ENCODE measurements at places on chromosomes 11 and 22.

- DNase-seq = no peak
Measured at GRCh38 chr11:118746988-118747585, 43.9 kb downstream of the DDX6 start.

DNA sequence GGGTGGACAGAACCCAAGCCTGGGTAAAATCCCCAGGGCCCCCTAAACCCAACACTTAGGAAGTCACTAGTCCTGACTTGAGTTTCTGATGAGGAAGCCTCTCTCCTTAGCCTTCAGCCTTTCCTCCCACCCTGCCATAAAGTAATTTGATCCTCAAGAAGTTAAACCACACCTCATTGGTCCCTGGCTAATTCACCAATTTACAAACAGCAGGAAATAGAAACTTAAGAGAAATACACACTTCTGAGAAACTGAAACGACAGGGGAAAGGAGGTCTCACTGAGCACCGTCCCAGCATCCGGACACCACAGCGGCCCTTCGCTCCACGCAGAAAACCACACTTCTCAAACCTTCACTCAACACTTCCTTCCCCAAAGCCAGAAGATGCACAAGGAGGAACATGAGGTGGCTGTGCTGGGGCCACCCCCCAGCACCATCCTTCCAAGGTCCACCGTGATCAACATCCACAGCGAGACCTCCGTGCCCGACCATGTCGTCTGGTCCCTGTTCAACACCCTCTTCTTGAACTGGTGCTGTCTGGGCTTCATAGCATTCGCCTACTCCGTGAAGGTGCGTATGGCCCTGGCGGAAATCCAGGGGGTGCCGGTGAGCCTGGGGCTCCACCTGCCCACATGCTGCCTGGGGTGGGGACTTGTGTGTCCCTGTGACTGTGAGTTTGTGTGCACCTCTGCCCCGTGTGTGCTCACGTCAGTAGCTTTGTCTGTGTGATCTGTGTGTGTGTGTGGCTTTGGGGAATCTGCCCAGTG lies at the start of gene IFITM1:
TSS of gene IFITM1 (plus strand) at position 254 of the 767 bp plus-strand sequence. CDS start at position 385, 131 bp downstream.
- DNase-seq = peak; percentile 37

DNA sequence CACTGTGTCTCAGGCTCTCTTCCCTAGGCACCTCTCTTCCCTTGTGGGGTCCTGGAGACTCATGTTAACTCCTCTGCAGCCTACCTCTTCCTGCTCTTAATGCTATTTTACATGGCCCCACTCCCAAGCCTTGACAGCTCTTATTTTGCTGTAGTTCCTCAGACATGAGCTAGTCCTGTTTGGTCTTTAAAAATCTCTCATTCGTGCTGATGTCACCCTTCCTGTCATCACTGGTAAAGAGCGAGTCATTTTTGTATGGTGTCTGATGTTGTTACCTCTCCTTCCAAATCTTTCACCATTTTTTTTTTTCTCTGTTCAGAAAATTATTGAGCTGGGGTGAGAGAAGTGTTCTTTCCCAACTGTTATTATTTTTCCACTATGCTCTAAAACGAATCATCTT lies 84.8 kb upstream of the ZBED5 start:
- DNase-seq = no peak

- no peak for DNase-seq
Measured at GRCh38 chr11:134957540-134958335, 545.7 kb upstream of the B3GAT1 start.

DNA sequence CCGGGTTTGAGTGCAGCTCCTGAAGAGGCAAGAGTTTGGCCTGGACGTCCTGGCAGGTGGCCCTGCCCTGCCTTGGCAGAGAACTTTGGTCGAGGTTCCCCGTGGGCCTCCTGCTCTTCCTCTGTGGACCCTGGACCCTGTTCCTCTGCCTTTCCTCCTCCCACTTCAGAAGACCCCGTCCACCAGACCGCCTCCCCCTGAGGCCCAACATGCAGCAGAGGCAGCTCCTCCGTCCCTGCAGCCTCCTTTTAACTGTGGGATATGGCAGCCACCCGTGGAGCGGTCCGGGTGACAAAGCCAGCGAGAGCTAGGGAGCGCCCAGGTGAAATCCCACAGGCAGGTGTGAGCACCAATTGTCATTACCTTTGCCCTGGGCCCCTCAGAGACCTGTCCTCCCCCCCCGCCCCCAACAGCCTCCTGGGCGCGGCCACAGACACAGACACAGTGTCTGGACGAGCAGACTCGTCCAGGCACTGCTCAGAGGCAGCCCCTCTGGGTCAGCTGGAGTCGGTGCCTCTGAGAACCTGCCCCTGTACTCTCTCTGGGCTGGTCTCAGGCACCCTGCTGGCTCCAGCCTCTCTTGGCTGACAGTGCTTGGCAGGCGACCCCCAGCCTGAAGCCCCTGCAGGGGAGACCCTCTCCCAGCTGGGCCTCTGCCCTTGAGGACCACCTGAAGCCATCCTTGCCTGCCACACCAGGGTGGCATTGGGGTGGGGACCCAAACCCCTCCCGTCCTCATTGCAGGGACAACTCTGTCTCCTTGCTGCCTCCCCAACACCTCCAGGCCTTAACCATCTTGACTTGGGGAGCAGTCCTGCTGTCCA lies 4.1 kb upstream of the PTDSS2 start:
- DNase-seq = no peak

GRCh38 chr11:117953024-117953671 lies 23.9 kb upstream of the TMPRSS13 start:
- no peak for DNase-seq

DNA sequence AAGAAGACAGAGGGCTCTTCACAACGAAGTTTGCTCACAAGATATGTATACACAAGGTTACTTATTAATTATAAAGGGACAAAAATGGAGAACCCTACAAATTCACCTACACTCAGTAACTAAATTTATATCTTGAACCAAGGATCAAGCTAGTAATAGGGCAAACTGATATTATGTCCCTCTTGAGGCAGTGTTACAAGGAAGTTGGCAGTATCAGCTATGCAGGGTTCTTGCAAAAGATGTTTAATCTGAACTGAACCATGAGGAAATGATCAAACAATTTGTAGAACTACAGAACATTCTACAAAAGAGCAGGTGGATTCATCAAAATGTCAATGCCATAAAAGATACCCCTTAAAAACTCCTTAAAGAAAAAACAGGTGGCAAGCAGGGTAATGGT lies 10.7 kb downstream of the CADM1 start:
- DNase-seq = no peak

DNA sequence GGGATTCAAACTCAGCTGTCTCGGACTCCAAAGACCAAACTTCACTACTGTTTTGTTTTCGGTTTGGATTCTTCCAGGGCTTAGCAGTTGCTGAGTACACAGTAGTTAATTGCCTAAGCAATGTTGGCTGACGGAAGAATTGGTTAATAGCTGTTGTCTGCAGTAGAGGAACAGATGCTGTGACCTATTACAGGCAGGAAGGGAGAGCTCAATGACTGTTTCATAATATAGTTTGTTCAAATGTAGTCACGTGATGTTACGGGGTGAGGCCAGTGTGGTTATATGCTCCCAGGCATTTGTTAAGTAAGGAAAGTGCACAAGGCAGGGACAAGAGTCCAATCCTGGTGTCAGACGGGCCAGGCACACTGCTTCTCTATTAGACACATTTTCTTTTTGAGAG lies 222.6 kb upstream of the CCDC90B start:
- DNase-seq = peak; percentile 38

- no peak for DNase-seq
Measured at GRCh38 chr22:38485783-38486182, 17.9 kb downstream of the KDELR3 start.

GRCh38 chr22:37193629-37194191 lies 5.7 kb upstream of the C1QTNF6 start:
- peak; percentile 37 for DNase-seq

- peak; percentile 76 for DNase-seq
Measured at GRCh38 chr11:945986-946385, 20.3 kb downstream of the AP2A2 start.

GRCh38 chr11:27039873-27040272 lies 742 bp upstream of the BBOX1 start:
- DNase-seq = no peak

- DNase-seq = no peak
Measured at GRCh38 chr11:7595016-7595866, 78.1 kb downstream of the CYB5R2 start.

- no peak for DNase-seq
Measured at GRCh38 chr11:64095273-64095817, 59.6 kb downstream of the FLRT1 start.

DNA sequence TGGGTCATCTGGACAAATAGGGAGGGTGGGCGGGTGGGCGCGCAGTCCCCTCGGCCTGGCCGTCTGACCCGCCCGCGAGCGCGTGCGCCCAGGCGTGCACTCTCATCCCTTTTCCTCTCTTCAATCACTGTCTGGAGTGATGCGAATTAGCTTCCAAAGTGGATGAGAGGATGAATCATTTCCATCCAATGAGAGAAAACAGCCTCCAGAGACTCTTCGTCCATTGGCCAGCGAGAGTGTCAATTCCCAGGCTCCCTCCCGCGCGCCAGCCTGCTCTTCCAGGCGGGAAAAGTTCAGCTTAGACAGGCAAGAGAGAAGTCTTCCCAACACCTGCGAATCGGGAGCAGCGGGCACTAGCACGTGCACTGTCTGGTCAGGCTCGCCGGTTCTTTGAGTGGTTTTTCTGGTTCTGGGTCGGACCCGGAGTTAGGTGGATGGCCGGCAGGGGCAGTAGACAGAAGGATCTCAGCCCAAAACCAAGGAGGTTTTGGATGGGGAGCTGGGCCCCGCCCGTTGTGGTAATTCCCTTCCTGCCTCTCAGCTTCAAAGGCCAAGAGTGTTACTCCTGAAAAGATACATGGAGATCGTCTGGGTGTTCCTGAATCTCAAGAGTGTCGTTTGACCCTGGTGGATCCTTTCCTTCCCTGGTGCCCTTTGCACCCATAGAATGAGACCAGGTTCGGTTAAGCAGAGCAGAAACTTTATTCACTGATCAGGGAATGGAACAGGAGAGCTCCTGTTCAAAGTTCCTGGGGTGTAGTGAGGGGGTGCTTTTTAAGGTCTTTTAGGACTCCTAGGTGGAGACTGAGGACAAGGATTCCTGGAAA lies 33.4 kb upstream of the GLYATL1 start:
- DNase-seq = peak; percentile 84

- no peak for DNase-seq
Measured at GRCh38 chr22:37386441-37386840, 40.8 kb downstream of the ELFN2 start.

GRCh38 chr11:107696140-107696539 lies 15.7 kb downstream of the SLN start:
- no peak for DNase-seq

- DNase-seq = no peak
Measured at GRCh38 chr11:1112351-1113191, 37.9 kb downstream of the MUC2 start.

- no peak for DNase-seq
Measured at GRCh38 chr11:121018746-121019145, 5.2 kb upstream of the TBCEL start.

- no peak for DNase-seq
Measured at GRCh38 chr11:116800610-116801009, 8.9 kb upstream of the APOA5 start.

GRCh38 chr11:128483211-128483788 lies 104.1 kb downstream of the ETS1 start:
- peak; percentile 32 for DNase-seq

GRCh38 chr11:116312570-116313391 lies 460.0 kb downstream of the BUD13 start:
- DNase-seq = peak; percentile 95

DNA sequence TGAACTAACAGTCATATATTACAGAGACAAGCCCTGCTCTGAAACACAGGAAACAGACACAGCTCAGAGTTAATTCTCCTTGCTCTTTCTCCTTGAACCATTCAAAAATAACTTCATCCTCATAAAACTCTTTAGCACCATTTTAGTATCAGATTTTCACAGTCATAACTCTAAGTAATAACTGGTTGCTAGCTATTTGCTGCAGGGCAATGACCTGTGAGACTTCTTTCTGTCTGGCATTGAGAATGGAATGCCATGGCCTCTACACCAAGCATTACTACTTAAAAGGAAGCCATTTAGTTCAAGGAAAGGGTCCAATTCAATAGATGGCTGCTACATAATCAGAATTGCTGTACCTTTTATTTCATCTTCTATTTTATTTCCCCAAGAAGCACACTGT lies 186.6 kb upstream of the CCDC90B start:
- no peak for DNase-seq

GRCh38 chr11:104462341-104462740 lies 298.4 kb upstream of the PDGFD start:
- DNase-seq = peak; percentile 37

- no peak for DNase-seq
Measured at GRCh38 chr11:15635521-15635920, 520.8 kb downstream of the INSC start.

DNA sequence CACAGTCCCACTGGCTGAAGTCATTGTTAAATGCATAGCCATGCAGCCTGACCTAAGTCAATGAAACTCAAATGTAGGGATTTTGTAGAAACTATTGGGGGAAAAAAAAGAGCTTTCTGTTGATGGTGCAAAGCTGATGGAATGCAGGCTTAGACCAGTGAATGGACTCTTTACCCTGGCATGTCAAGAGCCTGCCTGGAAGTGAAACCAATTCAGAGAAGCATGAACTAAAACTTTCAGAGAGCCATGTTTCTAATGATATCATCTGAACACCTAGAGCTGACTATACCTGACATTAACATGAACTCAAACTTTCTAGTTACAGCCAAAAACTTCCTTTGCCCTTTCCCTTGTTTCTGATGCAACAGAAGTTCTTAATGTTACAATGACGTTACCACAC lies 89.0 kb downstream of the APIP start:
- DNase-seq = no peak

DNA sequence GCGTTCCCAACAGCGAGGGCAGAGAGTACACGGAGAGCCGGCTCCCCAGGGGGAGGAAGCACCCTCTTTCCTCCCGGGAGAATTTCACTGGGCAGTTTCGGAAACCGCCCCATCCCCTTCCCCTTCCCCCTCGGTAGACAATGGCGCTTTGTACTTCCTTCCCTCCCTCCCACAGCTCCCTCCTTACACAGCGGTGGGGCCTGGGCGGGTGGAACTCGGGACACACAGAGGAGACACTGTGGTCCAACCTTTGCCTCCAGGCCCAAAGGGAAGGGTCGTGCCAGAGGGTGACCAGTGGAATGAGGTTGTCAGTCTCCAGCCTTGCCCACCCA lies 4.3 kb downstream of the SMTN start:
- DNase-seq = peak; percentile 91

GRCh38 chr11:44192462-44193100 lies 97.1 kb downstream of the EXT2 start:
- DNase-seq = no peak

DNA sequence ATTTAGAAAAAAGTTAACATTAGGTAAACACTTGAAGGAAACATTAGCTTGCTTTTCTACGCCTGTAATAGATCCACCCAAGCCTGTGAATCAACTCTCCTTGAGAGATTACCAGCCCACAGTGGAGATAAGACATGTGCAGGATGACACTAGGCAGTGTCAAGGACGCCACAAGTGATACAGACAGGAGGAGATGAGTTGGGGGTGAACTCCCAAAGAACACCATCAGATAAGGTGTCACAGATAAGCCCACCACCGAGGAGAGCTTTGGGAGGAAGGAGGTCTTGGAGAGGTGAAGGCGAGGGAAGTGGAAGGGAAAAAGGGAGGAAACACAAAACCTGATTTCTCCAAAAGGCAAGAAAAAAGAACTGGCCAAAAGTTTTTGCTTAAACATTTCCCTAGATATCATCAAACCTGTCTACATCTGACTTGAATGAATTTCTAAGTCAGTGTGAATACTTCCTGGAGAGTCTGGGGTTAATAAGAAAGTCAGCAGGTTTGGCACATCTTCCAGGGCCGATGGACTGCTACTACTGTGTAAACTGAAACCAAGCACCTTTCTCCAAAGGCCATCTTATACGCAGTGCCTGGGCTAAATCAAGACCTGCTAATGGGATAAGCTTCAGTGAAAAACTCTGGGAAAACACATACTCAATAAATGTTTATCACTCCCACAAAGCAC lies 15.5 kb downstream of the CLTCL1 start:
- no peak for DNase-seq

- no peak for DNase-seq
Measured at GRCh38 chr11:69662806-69663205, 12.3 kb downstream of the LTO1 start.

All from Ammon's horn (tissue), 1 donor.